ENCODE measurements at places on chromosomes 5 and 9.

DNA sequence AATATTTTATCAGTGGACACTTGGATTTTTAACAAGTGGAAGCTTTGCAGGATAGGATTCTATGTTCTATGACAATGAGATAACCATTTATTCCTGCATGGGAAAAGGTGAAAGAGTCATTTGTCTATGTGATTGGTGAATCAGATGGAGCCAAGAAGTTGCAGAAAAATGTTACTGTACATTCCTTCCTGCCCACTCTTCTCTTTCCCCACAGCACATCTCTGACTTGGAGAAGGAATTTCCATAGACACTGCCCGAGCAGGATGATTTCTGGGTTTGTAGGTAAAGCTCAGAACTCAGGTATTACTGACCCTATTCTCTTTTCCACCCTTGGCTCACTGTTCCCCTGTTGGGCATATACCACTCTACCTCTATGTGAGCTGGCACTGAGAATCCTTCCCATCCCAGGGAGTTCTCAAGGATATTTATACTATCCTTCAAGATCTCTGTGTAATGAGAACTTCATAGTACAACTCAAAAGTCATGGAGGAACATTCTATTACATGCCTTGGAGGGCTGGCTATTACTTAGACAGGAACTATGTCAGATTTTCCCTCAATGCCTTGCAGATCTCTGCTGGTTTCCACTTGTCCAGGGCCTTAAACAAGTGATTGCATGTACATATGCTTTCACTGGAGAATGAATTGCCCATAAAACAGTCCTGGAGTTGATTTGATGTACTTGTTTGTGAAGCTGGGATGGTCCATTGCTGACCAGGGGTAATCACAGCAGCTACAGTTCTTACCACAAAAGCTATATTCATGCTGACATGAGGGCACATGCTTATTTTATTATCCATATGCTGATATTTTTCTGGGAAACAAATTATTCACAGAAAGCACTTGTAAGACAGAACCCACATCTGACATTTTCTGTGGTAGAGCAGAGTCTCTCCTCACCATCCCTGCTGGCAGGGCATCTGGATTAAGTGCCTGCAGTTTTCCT lies 24.1 kb downstream of the SLC1A3 start:
- DNase-seq = no peak

DNA sequence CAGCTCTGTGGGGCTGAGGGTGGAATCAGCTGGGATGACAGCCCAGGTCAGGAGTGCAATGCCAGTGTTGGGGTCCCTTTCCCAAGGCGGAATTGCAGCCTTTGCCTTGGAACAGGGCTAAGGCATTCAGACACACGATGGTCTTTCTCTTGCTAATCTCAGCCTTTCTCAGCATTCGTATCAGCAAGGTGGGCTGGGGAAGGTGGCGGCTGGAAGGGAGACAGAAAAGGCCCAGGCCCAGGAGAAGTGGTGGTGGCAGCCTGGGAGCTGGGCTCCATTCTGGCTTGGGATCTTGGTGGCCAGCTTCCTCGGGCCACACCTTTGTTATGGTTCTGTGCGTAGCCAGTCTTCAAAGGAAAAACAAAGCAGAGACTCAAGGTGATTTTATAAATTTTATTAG lies 1.1 kb upstream of the ARHGEF28 start:
- DNase-seq = no peak

- no peak for DNase-seq
Observed at GRCh38 chr5:106127341-106127781, 1543.4 kb downstream of the EFNA5 start.

- no peak for DNase-seq
Observed at GRCh38 chr9:87236546-87236945, 261.1 kb upstream of the DAPK1 start.

DNA sequence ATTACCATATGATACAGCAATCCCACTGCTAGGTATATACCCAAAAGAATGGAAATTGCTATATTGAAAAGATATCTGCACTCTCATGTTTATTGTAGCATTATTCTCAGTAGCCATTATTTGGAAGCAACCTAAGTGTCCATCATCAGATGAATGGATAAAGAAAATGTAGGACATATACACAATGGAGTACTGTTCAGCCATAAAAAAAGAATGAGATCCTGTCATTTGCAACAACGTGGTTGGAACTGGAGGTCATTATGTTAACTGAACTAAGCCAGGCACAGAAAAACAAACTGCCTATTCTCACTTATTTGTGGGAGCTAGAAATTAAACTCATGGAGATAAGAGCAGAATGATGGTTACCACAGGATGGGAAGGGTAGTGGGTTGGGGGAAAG lies 63.1 kb upstream of the TTC23L start:
- no peak for DNase-seq

DNA sequence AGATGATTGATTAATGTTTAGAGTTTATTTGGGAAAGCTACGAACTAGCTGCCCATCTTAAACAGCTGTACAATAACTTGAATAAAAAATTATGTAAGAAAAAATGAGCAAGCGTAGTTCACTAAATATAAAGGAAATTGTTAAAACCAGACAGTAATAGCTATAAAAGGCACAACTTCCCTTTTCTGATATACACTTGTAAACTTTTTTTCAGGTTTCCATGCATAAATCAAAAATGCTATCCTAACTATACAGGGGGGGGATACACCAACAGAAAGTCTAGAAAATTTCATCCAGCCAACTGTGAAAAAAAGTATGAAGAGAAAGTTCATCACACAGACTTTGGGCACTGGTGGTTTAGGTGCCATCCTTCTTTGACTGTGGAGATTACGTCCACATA lies 122.3 kb downstream of the NR3C1 start:
- DNase-seq = no peak

DNA sequence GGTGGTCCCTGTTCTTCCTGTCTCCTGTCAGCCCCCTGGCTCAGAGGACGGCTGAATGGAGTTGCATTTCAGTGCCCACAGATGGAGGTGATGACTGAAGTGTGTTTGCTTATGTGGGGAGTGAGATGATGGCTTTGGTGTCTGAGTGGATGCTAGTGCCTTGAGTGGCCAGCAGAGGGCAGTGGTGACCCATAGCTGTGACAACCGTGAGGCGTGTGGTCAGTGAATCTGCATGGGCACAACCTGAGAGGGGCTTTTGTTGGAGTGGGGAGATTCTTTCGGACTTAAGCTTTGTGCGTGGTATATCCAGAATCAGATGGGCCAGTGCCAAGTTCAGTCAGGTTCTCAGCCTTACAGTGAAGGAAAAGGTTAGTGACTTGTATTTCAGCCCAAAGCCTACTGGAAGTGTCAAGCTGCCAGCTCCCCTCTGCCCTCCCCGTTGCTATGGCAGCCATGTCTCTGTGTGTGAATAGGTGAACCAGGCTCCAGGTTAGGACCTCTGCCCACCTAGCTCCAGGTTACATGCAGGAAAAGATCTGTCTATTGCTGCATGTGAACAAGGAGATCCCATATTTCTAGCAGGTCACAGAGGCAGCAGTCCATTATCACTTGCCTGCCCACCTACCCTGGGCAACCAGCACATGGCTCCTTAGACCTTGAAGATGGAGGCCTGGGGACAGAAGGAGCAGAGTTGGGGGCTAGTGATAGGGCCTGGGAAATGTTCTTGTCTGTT lies 14.7 kb upstream of the CXXC5 start:
- DNase-seq = peak; percentile 61

DNA sequence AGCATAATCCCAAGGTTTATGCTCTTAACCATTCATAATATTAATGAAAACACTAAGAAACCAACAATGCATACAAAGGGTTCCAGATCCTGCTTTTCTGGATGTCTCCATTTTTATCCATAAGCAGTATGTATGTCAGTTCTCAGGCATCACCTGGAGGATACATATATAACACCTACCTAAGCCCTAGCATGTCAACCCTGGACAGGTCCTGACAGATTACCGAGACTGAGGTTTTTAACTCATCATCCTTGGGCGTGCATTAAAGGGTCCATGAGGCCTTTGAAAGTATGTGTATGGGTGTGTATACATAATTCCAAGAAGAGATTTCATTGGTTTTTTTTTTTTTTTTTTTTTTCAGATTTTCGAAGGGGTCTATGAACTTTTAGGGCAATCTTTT lies 70.6 kb downstream of the SH3TC2 start:
- DNase-seq = no peak

- DNase-seq = no peak
Observed at GRCh38 chr9:126756876-126757415, 47.9 kb upstream of the ZBTB43 start.

DNA sequence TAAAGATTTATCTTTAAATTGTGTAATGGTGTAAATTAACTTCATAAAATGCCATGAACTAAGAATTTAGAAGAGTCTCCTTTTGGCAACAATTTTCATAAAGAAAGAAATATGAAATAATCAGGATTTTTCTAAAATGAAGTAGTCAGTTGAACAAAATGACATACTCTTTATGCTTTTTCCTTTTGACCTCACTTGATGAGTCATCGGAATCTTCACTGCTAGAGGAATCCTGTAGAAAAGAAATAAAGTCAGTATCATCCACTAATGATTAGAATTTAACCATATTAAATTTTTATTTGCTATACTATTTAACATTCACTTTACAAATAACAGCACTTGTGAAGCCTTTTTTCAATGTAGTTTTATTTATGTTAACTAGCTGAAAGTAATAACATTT lies 26.1 kb downstream of the CHD1 start:
- no peak for DNase-seq

- no peak for DNase-seq
Observed at GRCh38 chr9:99561961-99562565, 259.6 kb upstream of the NR4A3 start.

DNA sequence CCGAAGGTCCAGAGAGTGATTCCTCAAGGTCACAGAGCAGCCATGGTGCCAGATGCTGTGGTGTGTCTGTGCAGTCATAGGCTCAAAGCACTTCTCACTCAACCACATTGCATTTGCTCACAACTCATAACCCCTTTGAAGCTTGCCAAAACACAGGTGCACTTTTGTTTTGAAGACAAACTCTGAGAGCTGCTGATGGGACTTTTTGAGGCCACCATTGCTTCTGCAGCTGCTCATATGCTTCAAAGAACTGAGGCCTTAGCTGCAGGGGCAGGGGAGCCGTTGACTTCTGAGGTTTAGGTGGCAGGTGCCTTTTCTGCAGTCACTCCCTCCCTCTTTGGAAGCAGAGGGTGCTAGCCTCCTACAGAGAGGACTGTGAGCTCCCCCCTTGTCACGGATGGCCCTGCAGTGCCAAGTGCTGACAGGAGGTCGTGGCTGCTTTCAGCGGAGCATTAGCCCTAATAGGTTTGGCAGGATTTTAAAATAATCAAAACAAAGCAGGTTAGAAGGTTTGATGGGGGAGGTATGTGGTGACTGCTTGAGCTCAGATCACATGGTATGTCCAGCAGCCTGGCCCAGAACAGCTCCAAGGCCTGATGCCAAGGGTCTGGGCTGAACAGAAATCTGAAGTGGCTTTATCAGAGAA lies 232.1 kb downstream of the MAN2A1 start:
- peak; percentile 30 for DNase-seq

DNA sequence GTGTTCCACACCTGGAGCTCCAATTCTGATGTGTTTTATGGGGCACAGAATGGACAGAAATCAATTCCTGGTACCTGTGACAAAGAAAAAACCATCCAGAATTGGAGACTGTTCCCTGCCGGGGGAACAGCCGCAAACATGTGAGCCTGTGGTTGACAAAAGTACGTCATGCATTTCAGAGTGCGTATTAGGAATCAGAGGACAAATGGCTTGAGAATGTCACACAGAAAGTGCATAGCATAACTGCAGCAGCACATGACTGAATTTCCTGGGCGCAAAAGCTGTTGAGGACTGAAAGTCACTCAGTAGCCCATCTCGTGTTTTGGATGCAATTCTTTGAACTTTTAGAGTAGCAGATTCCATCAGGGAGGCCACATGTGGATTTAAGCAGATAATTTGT lies 85.1 kb downstream of the TRIO start:
- DNase-seq = no peak

- no peak for DNase-seq
Observed at GRCh38 chr9:13568405-13568804, 288.9 kb upstream of the MPDZ start.

DNA sequence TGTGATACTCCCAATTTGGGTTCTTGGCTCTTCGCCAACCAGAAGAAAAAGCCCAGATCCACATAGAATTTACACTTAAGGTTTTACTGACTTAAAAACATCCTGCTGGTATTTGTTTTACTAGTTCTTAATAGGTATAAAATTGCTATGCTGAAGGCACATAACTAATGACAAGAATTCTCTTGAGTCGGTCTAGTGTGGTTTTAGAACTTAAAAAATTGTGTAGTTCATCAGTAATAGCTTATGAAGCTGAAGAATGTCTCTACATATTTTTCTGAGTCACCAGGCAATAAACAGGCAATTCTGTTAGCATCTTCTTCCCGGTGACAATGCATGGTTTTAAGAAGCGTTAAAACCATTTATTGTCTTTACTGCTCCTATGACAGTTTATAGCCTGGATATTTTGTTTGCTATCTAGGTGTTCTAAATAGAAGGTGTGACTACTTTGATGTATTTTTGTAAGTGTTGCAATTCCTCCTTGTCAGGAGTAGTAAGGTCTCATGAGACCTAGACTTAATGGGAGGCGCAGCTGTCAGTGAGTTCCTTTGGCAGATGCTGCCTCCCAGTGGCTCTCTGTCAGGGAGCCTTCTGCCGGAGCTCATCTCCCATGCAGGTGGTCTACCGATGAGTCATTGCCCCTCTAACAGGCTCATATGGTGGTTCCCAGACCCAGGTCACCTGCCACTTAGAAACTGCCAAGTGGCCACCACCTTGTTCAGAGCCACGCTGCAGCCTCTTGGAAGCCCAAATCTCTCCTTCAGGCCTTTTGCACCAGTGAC lies 173.8 kb downstream of the MAST4 start:
- no peak for DNase-seq

GRCh38 chr5:171496456-171496855 lies 77.0 kb downstream of the FGF18 start:
- no peak for DNase-seq

- no peak for DNase-seq
Observed at GRCh38 chr5:1799110-1799601, 481 bp downstream of the MRPL36 start.

GRCh38 chr5:176541338-176542134 lies 4.3 kb upstream of the RNF44 start:
- DNase-seq = peak; percentile 61

- no peak for DNase-seq
Observed at GRCh38 chr5:96709152-96709821, 47.1 kb downstream of the CAST start.

DNA sequence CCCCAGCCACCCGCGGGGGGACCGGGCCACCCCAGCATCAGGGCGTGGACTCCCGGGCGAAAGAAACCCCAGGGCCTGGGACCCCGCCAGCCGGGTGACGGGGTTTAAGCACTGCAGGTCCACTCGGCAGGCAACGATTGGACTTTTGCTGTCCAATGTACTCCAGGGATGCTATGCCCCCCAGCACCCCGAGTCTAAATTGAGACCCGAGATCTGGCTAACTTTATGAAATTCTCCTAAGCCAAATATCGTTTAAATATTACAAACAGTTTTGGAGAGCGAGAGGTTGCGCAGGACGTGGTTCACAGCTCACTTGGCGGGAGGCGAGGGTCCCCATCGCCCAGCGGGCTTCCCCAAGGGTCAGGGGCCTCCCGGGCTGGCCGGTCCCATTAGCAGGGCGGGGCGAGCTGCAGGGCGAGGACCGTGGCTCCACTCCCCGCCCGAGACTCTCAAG lies 384 bp upstream of the MRPS2 start:
- DNase-seq = no peak

Measured in activated T-cell treated with anti-CD3 and anti-CD28 coated beads, Interleukin-2, amount 50 U/mL, for 4 hours (primary cell).